ENCODE measurements at places on chromosomes 7 and 10.

- peak; percentile 58 for DNase-seq
These were observed 4.8 kb downstream of the RUFY2 start for GRCh38 chr10:68402276-68402675.

DNA sequence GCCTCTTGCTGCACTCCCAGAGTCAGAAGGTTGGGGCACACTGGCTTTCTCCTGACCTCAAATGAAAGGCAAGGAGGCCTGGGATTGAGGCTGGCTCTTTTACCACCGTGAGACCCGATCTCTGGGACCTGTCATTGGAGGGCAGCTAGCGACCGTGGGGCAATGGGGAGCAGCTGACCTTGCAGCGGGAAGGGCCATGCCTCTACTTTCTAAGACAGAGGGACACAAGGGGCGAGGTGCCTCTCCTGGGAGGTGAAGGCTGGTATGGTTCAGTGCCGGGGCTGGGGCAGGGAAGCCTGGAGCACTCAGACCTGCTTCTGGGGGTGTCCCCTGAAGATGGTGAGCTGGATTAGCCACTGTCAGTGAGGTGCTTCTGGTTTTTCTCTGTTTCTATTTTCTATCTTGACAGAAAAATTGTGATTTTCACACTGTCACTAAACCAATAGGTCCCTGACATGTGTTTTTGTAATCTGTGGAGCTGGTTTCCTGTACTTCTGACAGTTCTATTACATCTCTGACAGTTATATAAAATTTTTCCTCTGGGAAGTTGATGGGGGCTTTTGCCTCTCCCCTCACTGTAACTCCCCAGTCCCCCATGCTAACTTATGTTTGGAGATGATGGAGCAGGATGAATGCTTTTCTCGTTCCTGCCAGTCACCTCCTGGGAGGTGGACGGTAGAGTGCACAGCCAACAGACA, 340.8 kb downstream of the RPS24 start:
- DNase-seq, result no peak

- peak; percentile 95 for DNase-seq
These were observed 50.8 kb upstream of the ABLIM1 start for GRCh38 chr10:114708717-114709335.

DNA sequence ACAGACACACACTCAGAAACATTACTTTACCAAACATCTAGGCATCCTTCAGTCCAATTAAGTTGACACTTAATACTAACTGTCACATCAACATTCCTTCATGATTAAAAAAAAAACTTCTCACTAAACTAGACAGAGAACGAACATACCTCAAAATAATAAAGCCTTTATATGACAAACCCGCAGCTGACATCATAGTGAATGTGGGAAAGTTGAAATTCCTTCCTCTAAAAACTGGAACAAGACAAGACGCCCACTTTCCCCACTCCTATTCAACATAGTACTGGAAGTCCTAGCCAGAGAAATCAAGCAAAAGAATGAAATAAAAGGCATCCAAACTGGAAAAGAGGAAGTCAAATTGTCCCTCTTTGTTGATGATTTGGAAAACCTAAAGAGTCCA, 96.9 kb upstream of the PPP1R9A start:
- no peak for DNase-seq

DNA sequence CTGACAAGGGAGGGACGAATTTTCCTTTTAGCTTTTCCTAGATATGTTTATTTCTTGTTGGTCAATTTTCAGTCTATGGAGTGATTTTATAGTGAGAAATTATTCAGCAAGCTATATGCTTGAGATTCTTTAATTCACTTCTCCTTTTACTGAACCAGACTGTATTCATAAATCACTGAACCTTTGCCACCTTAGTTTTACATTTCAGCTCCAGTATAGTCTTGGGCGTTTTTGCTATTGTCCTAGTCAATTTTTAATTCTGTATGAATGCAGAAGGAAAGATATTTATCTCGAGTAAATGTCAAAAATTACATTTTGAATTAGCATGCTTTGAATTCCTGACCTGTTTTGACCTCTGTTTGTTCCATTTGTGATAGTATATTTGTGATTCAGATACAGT, 468.9 kb downstream of the IPMK start:
- DNase-seq, result no peak

GRCh38 chr10:34859170-34859569, 44.1 kb upstream of the PARD3 start:
- peak; percentile 55 for DNase-seq

GRCh38 chr7:29418651-29419050, 145.0 kb upstream of the PRR15 start:
- DNase-seq, result no peak

DNA sequence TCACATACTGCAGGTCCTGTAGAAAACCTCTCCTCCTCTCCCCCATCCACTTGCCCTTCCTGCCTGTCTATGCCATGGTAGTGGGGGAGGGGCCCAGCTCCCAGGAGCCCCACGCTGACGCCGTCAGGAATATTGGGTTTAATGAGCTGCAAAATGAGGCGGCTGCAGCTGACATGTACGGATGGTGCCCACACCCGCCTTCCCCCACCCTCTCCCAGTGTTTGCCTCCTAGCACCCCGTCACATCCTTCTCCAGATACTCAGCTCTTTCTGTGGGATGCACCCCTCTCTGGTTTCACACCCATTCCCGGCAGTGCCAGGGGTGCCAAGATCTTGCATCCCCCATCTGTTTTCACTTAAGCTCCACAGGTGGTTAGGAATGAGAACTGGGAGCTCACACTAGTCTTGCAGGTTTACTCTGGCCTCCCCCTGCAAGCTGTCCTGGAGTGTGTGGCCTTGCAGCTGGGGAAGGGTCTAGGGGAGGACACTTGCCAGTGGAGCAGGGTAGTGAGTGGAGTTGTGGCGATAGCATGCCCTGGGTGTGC, 26.1 kb downstream of the GBX1 start:
- DNase-seq, result no peak

GRCh38 chr7:73610105-73610504, 14.2 kb downstream of the MLXIPL start:
- DNase-seq, result no peak

GRCh38 chr7:71472962-71473361, 341.0 kb downstream of the GALNT17 start:
- no peak for DNase-seq

GRCh38 chr10:21265622-21266021, 259.9 kb downstream of the SKIDA1 start:
- peak; percentile 77 for DNase-seq

- no peak for DNase-seq
These were observed 205.1 kb upstream of the CXCL12 start for GRCh38 chr10:44589944-44590449.

DNA sequence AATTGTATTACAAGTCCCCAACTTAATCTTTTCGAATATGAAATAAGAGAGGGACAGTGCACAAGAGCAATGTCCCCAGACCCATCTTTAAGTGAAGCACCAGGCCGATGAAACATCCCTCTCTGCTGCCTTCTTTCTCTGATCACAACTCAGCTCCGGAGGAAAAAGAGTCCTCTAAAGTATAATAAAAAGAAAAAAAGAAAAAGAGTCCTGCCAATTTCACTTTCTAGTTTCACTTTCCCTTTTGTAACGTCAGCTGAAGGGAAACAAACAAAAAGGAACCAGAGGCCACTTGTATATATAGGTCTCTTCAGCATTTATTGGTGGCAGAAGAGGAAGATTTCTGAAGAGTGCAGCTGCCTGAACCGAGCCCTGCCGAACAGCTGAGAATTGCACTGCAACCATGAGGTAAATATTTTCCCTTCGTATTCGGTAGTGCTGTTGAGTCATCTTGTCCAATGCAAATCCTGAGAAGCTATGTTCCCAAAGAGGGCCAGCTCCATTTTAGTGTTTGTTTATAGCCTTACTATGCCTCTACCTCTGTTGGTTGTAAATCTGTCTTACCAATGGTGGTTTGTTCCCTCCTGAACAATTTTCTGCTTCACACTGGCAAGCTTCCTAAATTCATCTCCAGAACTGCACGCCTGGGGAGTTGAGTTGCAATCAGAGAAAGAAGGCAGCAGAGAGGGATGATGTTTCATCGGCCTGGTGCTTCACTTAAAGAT, at the start of gene IFIT2:
TSS of gene IFIT2 (plus strand) at position 326 of the 725 bp plus-strand sequence. CDS start at position 404, 78 bp downstream.
- peak; percentile 85 for DNase-seq

DNA sequence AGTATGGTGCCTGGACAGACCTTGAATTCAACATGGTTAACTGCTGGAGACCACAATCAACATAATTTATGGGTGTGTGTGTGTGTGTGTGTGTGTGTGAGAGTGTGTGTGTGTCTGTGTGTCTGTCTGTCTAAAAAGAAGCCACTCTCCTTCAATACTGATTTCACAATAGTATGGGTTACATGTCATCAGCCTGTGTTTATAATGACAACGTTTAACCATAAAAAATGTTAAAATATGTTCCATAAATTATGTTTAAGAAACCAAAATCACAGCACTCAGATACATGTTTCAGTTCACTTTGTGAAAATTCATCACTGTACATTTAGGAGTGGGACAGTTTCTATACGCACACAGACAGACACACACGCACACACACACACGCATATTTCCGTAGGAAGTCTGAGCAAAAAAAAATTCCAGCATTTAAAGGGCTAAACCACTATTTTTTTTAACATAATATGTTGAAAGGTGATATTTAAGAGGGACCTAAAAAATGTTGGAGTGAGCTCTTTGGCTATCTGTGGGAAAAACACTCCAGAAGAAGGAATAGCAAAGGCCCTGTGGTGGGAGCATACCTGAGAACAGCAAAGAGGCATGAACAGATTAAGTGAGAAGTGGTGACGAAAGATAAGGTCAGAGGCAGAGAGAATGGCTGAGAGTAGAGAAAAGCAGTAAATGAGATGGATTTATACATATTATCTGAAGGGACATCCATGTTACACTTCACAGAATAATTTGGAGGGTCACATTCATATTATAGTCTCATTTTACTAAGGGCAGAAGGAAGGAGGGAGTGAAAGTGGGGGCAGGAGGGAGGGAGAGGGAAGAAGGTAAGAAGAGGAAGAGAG, 10.9 kb downstream of the PDZD8 start:
- peak; percentile 82 for DNase-seq

DNA sequence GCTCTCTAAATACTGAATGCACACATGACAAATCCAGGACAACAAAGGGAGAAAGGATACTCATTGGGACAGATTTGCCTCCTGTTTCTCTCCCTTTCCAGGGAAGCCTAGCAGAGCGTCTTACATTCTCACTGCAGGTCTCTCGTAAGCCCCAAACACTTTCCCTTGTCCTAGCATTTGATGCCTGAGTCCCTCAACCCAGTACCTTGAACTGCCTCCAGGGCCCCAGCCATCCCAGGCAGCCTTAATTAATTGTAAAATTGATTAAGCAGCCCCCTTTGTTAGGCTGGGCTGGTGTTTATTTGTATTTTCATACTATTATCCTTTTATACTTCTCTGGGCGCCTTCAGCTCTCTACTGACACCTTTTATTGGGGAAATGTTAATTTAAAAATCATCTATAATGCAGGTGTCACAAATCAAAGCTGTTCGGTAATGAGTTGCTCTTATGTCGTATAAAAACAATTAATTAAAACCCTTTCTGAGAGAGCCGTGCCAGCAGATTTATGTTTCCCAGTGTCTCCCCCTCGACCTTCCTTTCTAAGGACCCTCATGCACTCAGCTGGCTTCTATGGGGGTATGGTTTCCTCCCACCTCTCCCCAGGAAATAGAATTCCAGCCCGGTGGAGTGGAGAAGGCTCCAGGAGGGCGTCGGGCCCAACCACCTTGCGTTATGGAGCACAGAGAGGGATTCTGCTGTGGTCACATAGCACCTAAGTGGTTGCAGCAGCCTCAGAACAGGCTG, 243.8 kb downstream of the RPS24 start:
- no peak for DNase-seq

- no peak for DNase-seq
These were observed 49.0 kb downstream of the WNT2 start for GRCh38 chr7:117273814-117274225.

DNA sequence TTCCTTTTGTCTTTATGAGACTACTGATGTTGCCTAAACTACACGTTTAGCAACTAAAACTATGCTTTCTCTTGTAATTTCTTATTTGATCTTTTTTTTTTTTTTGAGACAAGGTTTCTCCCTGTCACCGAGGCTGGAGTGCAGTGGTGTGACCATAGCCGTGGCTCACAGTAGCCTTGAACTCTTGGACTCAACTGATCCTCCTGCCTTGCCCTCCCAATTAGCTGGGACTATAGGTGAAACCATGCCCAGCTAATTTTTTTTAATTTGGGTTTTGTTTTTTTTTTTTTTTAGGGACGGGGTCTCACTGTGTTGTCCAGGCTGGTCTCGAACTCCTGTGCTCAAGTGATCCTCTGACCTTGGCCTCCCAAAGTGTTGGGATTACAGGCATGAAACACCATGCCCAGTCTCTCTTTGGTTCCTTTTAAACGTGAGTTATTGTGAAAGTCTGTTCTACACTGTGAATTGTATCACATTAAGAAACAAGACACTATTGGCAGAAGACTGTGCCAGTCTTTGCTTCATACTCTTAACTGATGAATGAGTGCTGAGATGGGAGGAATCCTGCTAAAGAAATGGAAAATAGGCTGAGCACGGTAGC, 6.4 kb downstream of the TMEM248 start:
- DNase-seq, result no peak

DNA sequence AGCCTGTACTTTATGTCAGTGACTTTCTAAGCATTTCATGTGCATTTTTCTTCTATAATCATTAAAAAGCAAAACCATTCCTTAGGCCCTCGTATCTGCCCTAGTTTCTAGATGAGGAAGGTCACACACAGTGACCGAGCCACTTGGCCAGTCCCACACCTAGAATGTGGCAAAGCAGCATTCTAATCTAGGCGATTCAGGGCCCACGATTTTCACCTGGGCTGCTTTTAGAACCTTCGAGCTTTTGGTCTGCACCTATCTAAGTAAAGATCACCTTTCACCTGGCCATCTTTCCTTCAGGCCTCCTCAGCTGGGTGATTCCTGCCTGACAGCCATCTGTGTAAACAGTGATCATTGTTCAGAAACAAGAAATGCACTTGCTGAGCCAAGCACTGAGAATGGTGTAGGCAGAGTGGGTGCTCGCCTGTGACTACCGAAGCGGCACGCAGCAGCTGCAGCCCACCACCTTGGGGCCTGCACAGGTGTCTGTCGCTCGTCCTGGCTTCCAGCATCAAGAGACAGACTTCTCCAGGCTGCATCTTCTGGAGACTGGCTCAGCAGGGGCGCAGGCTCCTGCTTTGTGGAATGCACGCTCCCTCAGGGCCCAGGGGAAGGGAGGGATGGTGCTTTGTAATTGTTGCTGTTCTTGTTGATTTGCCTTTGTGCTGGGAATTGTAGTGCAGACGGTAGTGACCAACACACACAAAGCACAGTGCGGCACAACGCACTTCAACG, 149.0 kb upstream of the INSYN2A start:
- no peak for DNase-seq

Data from choroid plexus epithelial cell (primary cell).